ENCODE measurements at places on chromosomes 6 and 20. TPM values are rescaled to one million over a fixed set of nuclear protein-coding genes. Genes with fewer than 3 reads are reported as not detected.

DSP gene
- not detected for total RNA-seq

- no peak for DNase-seq
These were observed 20.1 kb downstream of the IGF2R start for GRCh38 chr6:159988983-159989454.

- peak; percentile 20 for DNase-seq
These were observed 347.8 kb upstream of the PLCB4 start for GRCh38 chr20:8721098-8721497.

GRCh38 chr6:130382872-130383490 lies 17.2 kb downstream of the TMEM200A start:
- DNase-seq = no peak

- peak; percentile 56 for DNase-seq
These were observed at the start of gene HLA-DQB2 for GRCh38 chr6:32763421-32763820. Gene HLA-DQB2 (minus strand): TSS chr6:32763532. CDS start chr6:32763470, 62 bp downstream.

All from B cell (primary cell).